ENCODE measurements at places on chromosomes 3 and 15.

GRCh38 chr15:64566629-64567427 is 106.5 kb downstream of the ZNF609 start:
- DNase-seq: no peak

- no peak for DNase-seq
These were observed 13.8 kb upstream of the ADPGK start for GRCh38 chr15:72797338-72797689.

DNA sequence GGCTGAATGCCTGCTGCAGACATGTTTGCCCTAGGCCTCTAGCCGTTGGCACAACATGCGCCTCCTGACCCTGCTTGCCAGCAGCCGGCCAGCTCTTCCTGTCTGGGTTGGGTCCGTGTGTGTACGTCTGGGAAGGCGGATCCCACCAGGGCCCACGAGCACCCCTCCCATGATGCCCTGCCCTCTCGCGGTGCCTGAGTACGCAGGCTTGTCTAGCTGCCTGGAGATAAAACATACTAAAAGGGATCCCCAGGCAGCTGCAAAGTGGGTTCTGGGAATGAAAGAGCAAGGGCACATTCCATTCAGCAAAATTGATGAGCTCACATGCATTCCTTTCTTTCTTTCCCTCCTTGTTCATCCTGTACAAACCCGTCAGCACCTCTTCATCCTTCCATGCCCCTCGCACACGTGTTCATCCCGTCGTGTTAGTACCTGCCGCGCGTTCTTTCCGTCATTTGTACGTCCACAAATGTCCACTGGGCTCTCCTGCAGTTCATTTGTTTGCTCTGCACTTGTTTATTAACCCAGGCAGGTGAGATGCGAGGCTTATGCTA is 74.3 kb downstream of the FBLN2 start:
- no peak for DNase-seq

DNA sequence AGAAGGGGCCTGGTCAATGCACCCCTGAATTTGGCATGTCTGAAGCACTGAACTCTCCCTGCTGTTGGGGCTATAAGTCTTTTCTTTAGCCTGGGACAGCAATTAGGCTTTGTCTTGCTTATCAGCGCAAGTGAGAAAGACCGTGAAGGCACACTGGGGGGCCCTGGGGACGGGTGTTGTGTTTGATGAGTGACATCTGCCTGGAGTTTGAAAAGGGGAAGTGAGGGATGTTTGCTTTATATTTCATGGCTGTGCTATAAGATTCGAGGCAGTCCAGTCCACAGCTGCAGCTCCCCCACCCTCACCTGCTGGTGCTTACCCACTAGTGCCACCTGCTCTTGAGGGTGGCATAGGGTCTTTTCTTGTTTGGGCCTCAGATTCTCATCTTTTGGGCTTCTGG is 44.8 kb downstream of the CEMIP start:
- DNase-seq: peak; percentile 1

DNA sequence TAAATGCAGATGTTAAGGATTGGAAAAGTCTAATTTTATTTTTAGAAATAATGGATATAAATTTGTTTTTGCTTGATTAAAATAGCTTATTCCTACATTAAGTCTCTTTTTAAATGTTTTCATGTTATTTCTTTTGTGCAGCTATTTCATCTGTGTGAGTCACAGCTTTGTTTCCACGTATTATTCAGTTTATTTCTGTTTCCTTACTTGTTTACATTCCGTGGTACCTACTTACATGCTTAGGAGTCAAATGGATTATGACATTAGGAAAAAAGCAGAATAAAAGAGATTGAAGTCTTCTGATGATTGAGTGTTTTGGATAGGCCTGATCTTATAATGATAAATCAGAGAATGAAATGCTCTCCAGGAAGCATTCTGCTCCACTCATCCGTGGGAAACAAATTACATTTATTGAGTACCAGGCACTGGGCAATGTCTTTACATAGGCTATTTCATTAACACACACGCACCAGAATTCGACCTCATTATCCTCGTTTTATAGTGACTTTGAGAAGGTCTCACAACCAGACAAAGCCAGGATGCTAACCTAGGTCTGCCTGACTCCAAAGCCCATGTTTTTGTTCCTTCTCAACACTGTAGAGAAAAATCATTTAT is 38.1 kb upstream of the RASA2 start:
- no peak for DNase-seq

- no peak for DNase-seq
These were observed 110.8 kb downstream of the TNIK start for GRCh38 chr3:171349392-171349791.

DNA sequence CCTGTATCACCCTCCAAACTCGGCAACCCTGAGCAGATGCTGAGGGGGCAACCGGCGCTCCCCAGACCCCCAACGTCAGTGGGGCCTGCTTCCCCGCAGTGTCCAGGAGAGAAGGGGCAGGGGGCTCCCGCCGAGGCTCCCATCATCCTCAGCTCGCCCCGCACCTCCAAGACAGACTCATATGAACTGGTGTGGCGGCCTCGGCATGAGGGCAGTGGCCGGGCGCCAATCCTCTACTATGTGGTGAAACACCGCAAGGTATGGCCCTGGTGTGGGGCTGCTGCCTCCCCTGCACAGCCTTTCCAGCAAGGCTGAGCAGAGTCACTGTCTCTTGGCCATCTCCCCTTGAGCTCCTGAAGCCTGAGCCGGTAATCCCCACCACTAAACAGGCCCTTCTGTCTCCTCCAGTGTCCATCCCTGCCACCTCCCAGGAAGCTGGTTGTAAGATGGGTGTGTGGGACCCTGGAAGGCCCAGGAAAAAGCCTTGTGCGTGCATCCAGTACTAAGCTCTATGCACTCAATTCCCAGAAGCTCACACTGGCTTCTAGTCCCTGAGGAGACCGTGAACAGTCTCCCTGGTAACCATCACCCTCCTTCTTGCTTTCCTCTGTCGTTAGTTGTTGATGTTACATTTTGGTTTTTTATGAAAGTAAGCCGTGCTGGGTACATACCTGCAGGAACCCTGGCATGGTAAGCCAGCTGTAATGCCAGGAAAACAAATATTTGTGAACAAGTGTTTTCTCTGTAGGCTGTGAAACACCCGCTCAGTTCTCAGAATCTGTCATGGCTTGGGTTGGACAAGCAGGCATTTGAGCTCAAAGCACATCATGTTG is 63.3 kb downstream of the BOC start:
- DNase-seq: no peak

GRCh38 chr15:99430881-99431401 is 134.8 kb upstream of the MEF2A start:
- no peak for DNase-seq

Data from GM12878 (cell line).